ENCODE measurements at places on chromosomes 13 and 19. TPM values are rescaled to one million over a fixed set of nuclear protein-coding genes. Genes with fewer than 3 reads are reported as not detected.

GRCh38 chr19:44641501-44642265, 2.0 kb upstream of the PVR start:
- DNase-seq, result no peak

Gene ARMC6
- 267 TPM for total RNA-seq

Gene ATP1A3
- total RNA-seq, result not detected

Gene ICAM4
- total RNA-seq, result not detected

DNA sequence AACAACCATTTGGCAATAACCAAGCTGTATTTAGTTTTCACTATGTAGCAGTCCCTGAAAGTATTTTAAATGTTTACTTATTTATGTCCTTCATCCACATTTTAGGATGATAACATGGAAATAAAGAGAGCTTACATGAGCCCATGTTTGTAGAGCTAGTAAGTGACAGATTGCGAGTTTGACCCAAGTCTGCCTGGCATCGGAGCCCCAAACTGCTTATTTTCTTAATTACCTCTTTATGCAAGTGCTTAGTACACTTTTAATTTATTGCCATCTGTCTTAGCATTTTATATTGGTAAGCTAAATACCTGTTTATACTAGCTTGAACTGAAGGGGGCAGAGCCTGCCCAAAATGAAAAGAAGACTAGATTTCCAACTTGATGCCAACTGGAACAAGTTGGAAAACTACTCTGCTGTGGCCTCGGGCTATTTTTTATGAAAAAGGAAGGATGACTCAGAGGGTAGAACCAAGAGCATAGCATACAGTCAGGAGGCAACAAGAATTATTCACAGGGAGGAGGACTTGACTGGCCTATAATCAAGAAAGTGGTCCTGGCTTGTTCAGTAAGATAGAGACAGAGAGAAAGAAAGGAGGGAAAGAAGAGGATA, 150.2 kb downstream of the NDFIP2 start:
- DNase-seq, result peak; percentile 49

Gene ZNF563
- 4.3 TPM for total RNA-seq

DNA sequence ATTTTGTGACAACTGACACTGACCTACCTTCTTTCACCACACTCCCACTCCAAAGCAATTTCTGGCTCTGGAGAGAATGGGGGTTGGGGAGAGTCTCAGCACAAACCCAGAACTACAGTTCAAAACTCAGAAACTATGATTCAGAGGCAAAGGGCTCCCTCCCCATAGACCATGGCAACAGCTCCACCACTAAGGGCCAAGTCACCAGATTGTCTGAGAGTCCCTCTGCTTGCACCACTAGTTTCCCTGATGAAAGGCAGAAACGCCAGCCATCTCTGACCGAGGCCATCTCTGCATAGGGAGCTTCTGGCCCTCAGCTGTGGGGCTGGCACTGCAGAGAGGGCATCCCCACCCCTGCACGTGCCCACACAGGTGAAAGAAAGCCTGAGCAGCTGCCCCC, 112.4 kb upstream of the VSTM2B start:
- DNase-seq, result no peak

- no peak for DNase-seq
These were observed 1891.6 kb upstream of the PCDH20 start for GRCh38 chr13:63307228-63307627.
